NCI-H1694 treated with DMSO at 0.1 percent for 48 hours (cell line): ENCODE measurements at places on chromosomes 3 and 15.

DNA sequence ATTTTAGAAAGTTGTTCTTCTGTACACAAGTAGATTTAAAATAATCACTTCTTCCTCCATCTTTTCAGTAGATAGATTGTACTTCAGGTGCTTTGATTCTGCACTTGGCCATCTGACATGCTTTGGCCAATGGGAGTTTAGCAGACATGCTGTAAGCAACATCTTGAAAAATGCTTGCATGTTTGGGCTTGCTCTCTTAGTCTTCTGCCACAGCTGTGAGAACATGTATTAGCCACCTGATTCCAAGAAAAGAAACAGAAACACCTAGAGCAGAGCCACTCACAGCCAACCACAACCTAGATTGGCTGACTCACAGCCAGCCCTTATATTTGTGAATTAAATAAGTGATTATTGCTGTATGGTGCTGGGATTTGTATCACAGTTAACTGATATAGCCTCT, 70.2 kb upstream of the GADL1 start:
- no peak for DNase-seq

DNA sequence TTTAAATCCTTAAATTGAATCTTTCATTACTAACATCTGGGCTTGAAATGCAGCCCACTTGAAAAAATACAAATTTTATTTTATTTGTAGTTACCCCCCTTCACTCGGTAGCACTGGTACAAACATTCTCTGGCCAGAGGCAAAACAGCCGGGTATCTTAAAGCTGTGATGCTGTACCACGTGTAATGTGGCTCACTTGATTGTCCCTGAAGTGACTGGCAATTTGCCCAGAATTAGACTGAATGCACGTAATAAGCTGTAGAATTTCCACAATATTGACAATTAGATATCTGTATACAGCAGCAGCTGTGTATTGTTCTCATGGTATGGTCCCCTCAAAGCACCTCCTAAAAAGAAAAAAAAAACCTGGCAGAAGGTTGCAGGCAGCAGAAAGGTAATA, 192.8 kb upstream of the TBC1D5 start:
- DNase-seq = no peak

GRCh38 chr3:25574172-25574765, 90.4 kb downstream of the TOP2B start:
- no peak for DNase-seq

- DNase-seq = no peak
These were observed 47.8 kb upstream of the LRRC3B start for GRCh38 chr3:26574766-26575165.

- DNase-seq = no peak
These were observed 1115.1 kb upstream of the CADM2 start for GRCh38 chr3:83843716-83844115.

DNA sequence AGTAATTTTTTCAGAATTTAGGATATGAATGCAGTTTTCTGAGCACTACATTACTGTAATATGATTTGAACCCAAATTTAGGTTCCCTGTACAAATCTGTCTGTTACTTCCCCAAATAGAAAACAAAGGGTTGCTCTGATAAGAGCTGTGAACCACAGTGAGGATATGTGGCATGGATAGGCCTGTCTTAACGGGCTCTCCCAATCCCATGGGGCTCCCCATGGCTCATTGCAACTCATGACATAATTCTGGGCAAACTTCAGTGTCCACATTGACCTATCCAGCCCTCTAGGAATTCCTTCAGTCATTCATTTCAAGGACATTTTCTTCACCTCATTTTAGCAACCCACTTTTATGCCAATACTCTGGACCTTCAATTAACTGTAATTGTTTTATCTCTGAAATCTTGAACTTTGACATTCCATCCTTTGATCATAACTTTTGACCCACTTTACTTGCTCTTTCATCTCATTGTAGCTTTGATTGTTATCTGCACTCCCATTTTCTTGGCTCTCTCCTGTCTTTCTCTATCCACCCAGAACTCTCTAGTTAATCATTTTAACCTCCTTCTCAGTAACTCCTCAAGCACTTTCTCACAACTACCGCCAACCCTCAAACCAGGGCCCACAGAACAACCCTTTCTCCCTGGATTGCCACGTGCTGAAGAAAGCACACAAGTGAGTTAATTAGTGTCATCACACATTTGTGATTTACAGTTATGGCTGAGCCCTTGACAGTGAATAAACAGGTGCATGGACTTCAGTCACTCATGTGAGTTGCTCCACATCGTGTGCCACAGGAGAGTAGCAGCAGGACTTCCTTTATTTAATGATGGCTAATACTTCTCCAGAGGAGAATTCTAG, 94.9 kb upstream of the AADACL2 start:
- DNase-seq = no peak

GRCh38 chr3:145719114-145719513, 441.9 kb downstream of the PLOD2 start:
- DNase-seq = no peak

DNA sequence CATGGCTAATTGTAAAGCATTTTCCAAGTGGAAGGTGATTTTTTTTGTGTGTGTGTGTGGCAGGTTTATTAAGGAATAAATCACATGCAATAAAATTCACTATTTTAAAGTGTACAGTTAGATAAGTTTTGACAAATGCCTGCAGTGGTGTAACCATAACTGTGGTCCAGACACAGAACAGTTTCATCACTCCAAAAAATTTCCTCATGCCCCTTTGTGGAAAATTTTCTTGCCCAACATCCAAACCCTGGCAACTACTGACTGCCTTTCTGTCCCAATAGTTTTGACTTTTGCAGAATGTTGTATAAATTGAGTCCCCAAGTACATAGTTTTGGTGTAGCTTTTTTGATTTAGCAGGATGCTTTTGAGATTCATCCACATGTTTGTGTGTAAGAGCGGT, 135.1 kb upstream of the KLHL25 start:
- no peak for DNase-seq

GRCh38 chr3:119492810-119493209, 5.5 kb upstream of the TIMMDC1 start:
- no peak for DNase-seq

- no peak for DNase-seq
These were observed 117.5 kb upstream of the TMC3 start for GRCh38 chr15:81491414-81492096.

GRCh38 chr3:112594856-112595255, 33.0 kb downstream of the SLC35A5 start:
- no peak for DNase-seq
